ENCODE measurements at places on chromosomes 12 and 14. TPM values are rescaled to one million over a fixed set of nuclear protein-coding genes. Genes with fewer than 3 reads are reported as not detected.

- no peak for DNase-seq
- no peaks in the 10 kb centered on the region for H3K4me1 ChIP-seq
- no peaks in the 10 kb centered on the region for H3K27me3 ChIP-seq
- H3K27ac ChIP-seq, result no peak overlapping the region
These were observed 167.3 kb downstream of the DACT1 start for GRCh38 chr14:58805057-58805456.

- no peaks in the 10 kb centered on the region for H3K4me1 ChIP-seq
- DNase-seq, result no peak
- no peaks in the 10 kb centered on the region for H3K27me3 ChIP-seq
- no peak overlapping the region for H3K4me3 ChIP-seq
These were observed 28.3 kb downstream of the NID2 start for GRCh38 chr14:52040598-52040997.

- H3K27ac ChIP-seq, result no peak overlapping the region
- no peaks in the 10 kb centered on the region for H3K36me3 ChIP-seq
- no peaks in the 10 kb centered on the region for H3K27me3 ChIP-seq
- no peak for DNase-seq
These were observed 309.3 kb upstream of the E2F7 start for GRCh38 chr12:77374673-77375072.

DNA sequence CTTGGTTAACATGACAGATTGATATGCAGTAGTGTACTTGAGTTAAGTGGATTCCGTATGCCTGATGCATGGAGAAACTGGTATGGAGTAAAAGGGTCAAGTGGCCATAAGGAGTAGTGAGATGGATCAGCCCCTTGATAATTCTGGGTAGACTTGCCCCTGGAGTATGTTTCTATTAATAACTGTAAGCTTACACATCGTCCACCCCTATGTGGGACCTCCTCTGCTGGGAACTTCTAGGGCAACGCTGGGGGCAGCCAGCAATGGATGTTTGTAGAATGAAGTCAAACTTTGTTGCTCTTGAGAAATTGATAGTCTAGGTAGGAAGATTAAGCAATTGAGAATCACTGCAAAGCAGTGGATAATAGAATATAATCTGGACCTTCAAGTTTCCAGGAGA lies 3.5 kb downstream of the C12orf75 start:
- H3K36me3 ChIP-seq, result no peaks in the 10 kb centered on the region
- H3K4me1 ChIP-seq, result no peaks in the 10 kb centered on the region
- H3K27me3 ChIP-seq, result peaks cover 11% of the 10 kb centered on the region
- no peak overlapping the region for H3K27ac ChIP-seq

DNA sequence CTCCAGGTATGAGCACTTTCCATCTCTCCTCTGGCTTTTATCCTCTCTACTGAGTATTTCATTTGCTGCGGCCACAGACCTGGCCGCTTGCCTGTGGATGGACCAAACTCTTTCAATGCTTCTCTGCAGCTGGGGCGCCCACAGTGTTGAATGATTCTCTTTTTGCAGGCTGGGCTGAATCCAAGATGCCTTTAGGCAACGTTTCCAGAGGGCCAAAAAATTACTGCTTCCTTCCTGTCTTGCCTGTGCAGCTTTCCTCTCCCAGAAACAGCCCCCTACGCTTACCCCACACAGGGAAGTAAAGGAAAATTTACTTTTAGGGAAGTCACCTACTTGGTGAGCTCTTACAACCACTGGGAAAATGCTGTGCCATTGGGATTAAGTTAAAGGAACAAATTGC lies 55.6 kb upstream of the JDP2 start:
- no peak for DNase-seq
- no peak overlapping the region for H3K4me3 ChIP-seq
- H3K4me1 ChIP-seq, result no peaks in the 10 kb centered on the region

- H3K4me1 ChIP-seq, result no peaks in the 10 kb centered on the region
- H3K4me3 ChIP-seq, result no peak overlapping the region
- no peak overlapping the region for H3K27ac ChIP-seq
- no peaks in the 10 kb centered on the region for H3K36me3 ChIP-seq
These were observed 73.2 kb upstream of the EGLN3 start for GRCh38 chr14:34023824-34024767.

Gene ERBB3
- total RNA-seq, result 17.5 TPM

GRCh38 chr12:120283318-120283717 lies 8.4 kb downstream of the RNU4-2 start:
- no peaks in the 10 kb centered on the region for H3K36me3 ChIP-seq
- no peaks in the 10 kb centered on the region for H3K27me3 ChIP-seq
- no peak for DNase-seq
- H3K27ac ChIP-seq, result no peak overlapping the region
- H3K4me1 ChIP-seq, result no peaks in the 10 kb centered on the region

All from sigmoid colon (tissue), 7 donors.